Stimulated activated CD8-positive, alpha-beta memory T cell treated with anti-CD3 and anti-CD28 coated beads, Interleukin-4, amount 100 ng/mL, for 1 hour (primary cell): ENCODE measurements at places on chromosomes 12 and 14.

DNA sequence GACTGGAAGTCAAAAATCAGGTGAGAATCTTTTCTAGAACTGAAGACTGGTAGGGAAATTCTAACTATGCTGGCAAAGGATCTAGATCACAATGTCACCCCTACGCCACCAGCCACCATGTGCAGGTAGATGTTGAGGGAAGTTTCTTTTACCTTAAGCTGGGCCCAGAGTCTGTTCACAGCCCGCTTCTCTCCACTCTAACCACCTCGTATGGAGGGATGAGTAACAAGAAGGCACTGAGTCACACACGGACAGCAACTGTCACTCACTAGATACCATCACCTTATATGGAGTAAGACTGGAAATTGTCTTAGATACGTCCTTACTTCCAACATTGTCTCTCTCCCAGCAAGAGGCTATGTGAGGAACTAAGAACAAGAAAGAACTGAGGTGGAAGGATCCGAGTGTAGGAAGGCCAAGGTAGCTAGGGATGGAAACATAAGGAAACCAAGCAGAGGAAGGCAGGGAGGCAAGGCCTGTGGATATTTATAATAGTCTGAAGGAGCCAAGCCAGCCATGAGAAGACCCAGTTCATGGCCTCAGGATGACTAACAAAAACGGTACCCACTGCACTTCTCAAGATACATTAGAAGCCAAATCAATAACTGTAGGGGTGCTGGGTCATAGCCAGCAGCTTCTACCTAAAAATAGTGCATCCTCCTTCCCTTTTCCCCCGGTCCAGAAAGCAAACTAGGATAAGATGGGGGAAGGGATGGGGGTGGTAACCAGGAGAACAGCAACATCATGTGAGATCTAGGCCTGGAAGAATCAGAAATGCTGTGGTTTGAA is 15.5 kb downstream of the REM2 start:
- DNase-seq: no peak

GRCh38 chr14:94022532-94023411 is 3.4 kb upstream of the OTUB2 start:
- no peak for DNase-seq

DNA sequence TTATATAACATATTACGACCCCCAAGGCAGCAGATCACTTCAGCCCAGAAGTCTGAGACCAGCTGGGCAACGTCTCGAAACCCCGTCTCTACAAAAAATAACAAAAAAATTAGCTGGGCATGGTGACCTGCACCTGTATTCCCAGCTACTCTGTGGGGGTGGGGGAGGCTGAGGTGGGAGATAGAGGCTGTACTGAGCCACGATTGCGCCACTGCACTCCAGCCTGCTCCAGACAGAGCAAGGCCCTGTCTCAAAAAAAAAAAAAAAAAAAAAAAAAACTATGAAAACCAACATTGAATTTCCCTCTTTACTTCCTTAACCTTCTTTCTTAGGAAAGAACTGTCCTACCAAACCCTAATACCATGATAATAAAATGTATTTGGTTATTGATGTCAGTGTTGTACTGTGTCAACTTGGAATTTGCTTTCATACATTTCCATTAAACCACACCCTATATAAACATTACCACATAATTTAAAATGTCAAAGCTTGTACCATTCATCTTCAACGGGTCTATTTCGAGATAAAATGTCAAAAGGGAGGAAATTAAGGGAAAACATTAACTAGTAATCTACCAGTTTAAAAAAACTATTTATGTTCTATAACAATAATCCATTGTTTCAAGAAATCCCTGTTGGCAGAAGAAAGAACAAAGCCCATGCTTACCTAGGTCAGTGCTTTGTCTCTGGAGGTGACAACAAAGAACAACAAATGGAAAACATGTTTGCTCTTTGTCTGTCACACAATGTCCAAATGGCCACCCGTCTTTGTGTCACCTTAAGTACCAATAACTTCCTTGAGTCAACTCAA is 17.4 kb downstream of the GALNT4 start:
- no peak for DNase-seq

DNA sequence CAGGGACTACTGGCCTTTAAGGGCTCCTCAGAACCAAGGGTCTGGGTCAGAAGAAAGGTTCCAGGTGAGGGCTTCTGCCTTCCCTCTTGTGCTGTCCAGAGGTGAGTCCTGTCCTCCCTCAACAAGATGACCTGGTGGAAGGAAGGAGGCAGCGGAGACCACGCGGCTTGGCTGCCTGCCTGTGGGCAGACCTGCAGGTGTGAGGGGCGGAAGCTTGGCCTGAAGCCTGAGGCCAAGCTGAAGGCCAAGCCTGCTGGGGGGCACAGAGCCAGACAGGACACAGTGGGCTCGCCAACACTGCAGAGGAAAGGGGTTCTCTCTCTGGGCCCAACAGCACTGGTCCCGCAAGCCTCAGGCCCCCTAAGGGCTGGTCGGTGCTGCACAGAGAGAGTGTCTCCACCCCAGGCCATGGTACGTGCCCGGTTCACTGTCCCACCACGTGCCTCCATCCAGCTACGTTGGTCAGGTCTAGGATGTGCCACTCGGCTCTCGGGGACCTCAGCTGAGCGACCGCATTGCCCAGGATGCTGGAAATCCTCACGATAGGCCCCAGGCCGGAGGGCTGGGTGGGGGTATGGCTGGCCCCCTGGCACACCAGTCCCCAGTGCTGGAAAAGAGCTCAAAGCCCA is 170.0 kb upstream of the PRMT8 start:
- DNase-seq: no peak

- DNase-seq: no peak
Measured at GRCh38 chr14:83826838-83827237, 1703.1 kb upstream of the FLRT2 start.

DNA sequence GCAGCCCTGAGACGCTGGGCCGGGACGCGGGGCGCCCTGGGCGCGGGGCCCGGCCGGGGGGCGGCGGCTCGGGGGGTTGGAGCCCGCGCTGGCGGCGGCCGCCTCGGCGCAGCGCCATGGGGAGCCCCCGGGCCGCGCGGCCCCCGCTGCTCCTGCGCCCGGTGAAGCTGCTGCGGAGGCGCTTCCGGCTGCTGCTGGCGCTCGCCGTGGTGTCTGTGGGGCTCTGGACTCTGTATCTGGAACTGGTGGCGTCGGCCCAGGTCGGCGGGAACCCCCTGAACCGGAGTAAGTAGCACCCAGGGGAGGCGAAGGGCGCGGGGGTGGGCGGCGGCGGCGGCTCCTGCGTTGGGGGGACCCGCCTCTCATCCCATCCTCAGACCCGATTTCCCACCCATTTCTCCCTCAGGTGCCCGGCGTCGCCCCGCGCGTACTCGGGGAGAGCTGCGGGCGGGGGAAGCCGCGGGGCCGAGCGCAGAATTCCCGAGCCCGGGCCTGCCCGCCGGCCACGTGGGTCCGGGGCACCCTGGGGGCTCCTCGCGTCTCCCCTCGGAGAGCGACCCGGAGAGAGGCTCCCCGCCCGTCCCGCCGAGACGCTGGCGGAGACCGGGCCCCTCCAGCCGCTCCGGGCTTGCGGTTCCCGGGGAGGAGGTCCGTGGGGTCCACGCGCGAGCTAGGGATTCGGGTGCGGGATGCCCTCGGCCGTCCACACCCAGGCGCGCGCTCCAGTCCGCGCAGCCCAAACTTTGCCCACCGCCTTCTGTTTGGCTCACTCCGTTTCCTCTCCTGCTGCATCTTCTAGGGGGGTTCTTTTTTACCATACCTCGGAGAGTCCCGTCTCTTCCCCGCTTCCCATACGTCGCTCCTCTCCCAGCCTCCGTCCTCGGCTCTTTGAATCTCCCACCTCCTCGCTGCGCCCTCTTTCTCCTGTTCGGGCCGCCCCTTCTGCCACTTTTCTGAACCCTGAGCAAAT is 807 bp downstream of the B4GALNT3 start:
- no peak for DNase-seq

DNA sequence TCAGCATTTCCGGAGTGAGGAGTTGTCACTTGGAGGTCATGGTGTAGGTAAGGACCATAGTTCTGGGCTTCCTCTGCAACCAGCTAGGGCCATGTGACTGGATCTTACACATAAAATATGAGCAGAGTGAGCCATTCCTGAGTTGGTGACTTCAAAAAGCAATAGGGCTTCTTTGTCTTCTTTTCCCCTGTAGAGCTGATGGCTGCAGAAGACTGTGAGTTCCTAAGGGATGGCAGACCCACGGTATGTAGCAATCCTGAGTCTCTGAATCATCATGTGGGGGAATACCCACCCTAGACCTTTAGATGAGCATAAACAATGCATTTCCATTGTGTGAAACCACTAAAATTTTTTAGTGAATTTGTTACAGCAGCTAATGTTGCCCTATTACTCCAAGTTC is 151.1 kb upstream of the TBX3 start:
- no peak for DNase-seq
